ENCODE measurements at places on chromosomes 12 and 14.

DNA sequence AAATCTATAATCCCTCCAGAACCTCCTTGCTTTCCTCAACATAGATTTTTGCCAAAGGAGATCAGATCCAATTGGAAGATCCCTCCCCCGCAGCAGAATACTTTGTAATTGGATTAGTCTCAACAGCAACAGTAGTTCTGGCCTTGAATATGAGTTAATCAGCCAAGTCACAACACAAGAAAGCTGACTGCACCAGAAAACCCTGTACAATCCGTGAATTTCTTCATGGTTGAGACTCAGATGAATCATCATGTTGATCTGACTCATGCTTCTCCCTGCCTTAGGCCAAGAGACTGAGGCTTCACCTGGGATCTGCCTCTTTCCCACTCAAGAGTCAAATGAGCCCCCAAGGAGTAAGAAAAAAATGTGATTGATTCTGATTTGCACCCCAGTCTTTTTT lies 3.0 kb upstream of the METTL17 start:
- peak; percentile 95 for DNase-seq

DNA sequence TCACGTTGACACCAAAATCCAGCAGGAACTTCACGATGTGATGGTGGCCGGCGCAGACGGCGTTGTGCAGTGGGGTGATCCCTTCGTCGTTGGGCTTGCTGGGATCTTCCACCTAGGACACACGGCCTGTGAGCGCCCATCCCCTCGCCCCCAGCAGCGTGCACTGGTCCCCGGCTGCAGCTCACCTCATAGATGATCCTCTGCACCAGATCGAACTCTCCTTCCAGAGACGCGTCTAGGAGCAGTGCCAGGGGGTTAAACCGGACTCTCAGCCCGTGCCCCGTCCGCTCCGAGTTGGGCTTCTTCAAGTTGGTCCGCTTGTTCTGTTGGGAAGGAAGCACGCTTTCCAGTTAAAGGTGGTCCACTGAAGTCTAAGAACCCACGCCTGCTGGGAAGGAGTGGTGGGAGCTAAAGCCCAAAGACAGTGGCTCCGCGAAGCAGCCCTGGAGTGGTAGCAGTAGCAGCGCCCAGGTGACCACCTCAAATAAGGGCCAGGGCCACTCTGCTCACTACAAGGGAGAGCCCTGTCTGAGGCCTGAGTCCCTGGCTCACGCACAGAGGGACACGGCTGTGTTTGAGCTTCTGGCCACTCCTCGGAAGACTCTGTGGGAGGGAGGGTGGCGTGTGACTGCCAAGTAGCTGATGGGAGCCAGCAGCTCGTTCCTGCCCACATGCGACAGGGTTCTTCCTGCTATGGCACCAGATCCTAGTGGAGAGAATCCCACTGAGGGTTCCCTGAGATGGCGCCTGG lies 23.3 kb downstream of the ZFYVE21 start:
- no peak for DNase-seq

DNA sequence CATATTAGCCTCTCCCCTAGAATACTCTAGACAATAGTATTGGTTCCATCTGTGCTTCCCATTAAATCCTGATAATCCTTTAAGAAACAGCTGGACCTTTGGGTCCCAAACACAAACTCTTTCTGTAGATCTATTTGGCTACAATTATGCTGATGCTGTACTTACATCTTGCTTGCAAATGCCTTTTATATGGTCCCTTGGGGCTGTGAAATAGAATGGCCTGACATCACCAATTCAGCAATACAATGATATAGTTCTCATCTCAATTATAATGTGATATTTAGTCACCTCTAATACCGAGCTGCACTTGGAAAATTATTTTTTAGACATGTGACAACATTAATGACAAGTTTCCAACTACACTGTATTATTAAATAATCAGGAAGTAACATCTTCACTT lies 261.5 kb downstream of the SOX5 start:
- DNase-seq: no peak

DNA sequence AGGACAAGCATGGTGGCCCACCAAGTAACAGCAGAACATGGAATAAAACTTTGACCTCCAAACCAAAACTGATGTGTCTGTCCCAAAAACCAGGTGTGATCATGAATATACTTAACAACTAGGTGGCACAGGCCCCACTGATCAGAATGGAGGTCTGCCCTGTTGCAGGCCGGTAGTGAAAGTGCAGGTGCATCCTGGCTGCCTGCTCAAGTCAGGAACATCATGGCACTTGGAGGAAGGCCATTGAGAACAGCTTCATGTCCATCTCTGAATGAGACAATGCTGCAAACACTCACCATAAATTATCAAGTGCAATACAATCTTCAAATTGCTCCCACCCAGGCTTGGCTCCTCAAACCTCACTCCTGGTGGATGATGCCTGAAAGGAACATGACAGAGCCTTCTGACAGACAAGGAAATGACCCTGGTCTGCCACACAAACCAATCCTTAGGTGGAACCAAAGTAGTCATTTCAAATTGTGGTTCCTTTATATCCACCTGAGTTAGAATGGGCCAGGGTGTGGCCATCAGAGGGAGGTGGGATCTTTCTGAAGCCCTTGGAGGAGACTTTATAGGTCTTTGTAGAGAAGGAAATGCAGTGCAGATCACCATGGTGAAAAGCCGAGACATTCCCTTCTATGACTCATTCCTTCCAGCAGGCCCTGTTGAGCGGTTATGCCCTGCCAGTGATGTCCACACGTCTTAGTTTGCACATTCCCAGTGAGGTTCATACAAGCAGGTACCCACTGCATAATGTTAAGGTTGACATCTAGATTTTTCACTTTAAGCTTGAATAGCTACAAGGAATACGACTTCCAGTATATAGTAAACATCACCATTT lies 36.0 kb downstream of the EGLN3 start:
- peak; percentile 90 for DNase-seq

- DNase-seq: peak; percentile 86
These were observed 2.4 kb upstream of the RNASE7 start for GRCh38 chr14:21039585-21040369.
